ENCODE measurements at places on chromosomes 12 and 14.
A peak's percentile ranks its signal among the peaks of the same experiment; 100 is the strongest.

DNA sequence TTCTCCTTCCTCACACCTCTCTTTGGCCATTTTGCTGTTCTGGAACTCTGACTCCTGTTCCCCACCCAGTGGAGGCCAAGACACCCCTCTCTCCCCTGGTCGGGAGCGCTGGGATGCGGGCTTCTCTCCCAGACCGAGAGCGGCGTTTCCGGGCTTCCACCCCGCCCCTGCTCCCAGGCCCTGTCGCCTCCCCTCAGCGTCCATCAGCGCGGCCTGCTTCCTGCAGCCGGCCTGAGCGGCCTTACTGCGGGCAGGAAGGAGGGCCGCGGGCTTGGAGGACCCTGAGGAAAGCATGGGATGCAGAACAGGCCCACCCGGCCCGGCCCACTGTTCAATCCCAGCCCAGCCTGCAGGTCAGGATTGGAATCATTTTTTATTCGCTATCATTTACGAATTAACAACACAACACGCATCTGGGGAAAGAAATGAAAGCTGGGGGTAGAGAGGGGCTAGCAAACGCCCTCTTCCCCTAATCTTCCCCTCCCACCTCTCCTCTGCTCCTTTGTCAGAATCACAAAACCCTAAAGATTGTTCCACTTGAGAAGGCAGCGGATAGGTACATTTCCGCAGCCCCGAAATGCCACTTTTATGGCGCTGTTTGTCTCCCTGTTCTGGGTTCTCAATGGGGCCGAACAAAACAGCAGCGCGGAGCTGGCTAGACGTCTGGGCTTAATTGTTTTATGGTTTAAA lies 3.8 kb upstream of the HOXC8 start:
- H3K27me3 ChIP-seq = peaks cover 70% of the 10 kb centered on the region
- H3K4me3 ChIP-seq = no peak overlapping the region
- H3K36me3 ChIP-seq = no peaks in the 10 kb centered on the region
- H3K27ac ChIP-seq = no peak overlapping the region
- DNase-seq = peak; percentile 36
- peaks cover 28% of the 10 kb centered on the region for H3K4me1 ChIP-seq

GRCh38 chr14:105015242-105015641 lies 5.6 kb downstream of the CDCA4 start:
- no peak for DNase-seq
- H3K4me1 ChIP-seq = peaks cover 26% of the 10 kb centered on the region
- H3K4me3 ChIP-seq = no peak overlapping the region
- H3K27me3 ChIP-seq = no peaks in the 10 kb centered on the region
- peak overlapping the region; percentile 18 for H3K27ac ChIP-seq

DNA sequence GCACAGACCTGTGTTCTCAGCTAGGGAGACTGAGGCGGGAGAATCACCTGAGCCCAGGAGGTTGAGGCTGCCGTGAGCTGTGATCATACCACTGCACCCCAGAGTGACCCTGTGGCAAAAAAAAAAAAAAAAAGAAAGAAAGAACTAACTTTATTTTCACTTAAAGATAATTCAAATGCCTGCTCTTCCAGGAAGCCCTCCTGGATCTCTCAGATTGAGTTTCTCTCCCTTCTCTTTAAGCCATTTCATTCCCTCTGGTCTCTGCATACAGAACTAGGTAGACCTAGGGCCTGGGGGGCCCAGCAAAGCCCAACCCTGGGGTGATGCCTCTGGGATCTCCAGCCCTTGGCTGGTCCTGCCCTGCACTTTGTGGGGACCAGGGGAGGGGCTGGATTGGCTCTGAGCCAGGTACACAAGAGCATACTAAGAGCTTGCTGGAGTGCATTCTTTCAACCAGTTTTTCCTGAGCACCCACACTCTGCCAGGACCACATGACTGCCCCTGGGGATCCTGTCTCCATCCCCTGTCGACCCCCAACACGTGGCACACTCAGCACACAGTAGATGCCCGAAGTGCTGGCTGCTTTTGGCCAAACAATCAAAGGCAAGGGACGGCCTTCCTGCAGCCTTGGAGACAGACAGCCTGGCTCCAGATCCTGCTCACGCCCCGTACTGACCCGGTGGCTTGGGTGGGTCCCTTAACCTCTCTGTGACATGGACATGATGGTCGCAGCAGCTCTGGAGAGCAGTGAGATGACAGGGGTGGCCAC lies 52.7 kb downstream of the CYP46A1 start:
- no peak overlapping the region for H3K27ac ChIP-seq
- DNase-seq = no peak
- H3K4me1 ChIP-seq = no peaks in the 10 kb centered on the region
- no peaks in the 10 kb centered on the region for H3K27me3 ChIP-seq
- no peak overlapping the region for H3K4me3 ChIP-seq
- no peaks in the 10 kb centered on the region for H3K36me3 ChIP-seq

DNA sequence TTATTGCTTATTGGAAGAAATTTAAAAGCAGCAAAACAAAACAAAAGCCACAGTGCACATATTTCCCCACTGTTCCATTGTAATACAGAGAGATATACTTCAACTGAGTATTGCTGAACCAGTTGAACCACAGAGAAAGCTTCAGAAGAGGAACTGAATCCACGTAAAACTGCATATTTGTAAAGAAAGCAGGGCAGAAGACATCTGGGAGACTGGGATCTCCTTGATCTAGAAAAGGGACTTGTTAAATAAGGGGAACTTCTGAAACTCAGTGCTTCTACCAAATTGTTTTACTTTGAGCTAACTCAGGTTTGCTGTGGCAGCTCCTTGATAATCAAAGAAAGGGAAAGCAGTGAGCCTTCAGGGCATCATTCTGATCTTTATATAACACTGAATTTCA lies 411.1 kb upstream of the MDGA2 start:
- H3K4me3 ChIP-seq = no peak overlapping the region
- no peak overlapping the region for H3K27ac ChIP-seq
- DNase-seq = no peak
- H3K27me3 ChIP-seq = no peaks in the 10 kb centered on the region

DNA sequence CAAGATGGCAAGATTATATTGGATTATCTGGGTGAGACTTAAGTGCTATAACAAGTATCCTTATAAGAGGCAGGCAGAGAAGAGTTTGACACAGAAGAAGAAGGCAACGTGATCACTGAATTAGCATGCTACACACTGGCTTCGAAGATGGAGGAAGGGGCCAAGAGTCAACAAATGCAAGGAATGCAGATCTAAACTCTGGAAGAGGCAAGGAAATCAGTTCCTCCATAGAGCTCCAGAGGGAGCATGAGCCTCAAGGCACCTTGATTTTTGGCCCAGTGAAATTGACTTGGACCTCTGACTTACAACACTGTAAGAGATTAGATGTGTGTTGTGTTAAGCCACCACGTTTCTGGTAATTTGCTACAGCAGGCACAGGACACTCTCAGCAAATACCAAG lies 536.4 kb upstream of the SEL1L start:
- H3K4me1 ChIP-seq = no peaks in the 10 kb centered on the region
- DNase-seq = no peak
- no peak overlapping the region for H3K27ac ChIP-seq
- no peaks in the 10 kb centered on the region for H3K36me3 ChIP-seq

DNA sequence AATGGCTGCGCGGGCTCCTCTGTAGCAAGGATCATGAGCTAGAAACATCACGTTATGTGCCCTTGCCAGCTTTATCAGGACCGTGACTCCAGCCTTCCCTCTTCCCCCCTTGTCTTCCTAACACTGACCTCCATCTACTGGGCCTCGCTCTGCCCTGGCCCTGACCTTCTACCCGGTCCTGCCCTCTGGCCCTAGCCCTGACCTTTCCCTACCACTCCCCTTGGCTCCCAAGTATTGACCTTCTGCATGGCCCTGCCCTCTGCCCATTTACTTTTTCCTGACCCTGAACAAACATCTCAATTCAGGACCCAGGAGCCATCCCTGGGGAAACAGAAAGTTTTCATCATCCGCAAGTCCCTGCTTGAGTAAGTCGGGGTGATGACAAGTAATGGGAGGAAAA lies 2.0 kb downstream of the SOAT2 start:
- no peaks in the 10 kb centered on the region for H3K27me3 ChIP-seq
- DNase-seq = no peak
- no peak overlapping the region for H3K4me3 ChIP-seq

DNA sequence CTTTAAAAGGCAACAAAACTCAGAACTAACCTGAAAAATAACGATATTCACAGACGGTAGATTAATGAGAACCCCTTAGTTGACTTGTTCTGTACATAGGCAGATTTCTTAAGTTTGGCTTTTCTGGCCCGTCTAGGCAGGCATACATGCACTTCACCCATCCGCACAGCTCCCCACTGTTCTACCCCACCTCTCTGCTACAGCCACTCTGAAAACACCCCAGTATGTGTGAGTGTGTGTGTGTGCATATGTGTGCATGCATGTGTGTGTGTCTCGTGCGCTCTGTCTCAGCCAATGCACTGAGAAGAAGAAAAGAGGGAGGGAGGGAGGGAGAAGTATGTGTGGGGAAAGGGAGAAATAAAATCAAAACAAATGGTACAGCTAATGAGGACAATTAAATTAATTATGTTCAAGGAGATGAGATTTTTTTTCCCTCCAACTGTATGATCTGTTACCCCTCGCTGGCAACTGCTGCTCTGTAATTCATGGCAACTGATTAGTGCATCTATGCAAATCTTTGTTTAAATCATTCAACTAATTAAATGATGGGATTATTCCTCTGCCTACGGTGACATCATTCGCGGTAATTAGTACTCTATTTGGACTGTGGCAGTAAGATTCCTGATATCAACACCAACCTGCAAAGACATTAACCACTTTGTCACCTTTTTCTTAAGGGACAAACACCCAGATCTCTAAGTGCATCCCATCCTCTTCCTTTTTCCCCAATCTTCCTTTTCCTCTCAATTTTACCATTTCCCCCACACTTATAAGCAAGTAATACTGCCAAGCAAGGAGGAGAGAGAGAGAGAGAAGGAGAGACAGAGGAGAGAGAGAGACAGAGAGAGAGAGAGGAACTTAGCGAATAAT lies 2.2 kb upstream of the LMO3 start:
- H3K4me1 ChIP-seq = peaks cover 5% of the 10 kb centered on the region
- no peaks in the 10 kb centered on the region for H3K27me3 ChIP-seq
- H3K4me3 ChIP-seq = no peak overlapping the region
- DNase-seq = no peak
- H3K27ac ChIP-seq = no peak overlapping the region
- no peaks in the 10 kb centered on the region for H3K36me3 ChIP-seq

GRCh38 chr12:27504507-27504906 lies 19.5 kb upstream of the PPFIBP1 start:
- no peak overlapping the region for H3K4me3 ChIP-seq
- H3K27ac ChIP-seq = no peak overlapping the region
- no peaks in the 10 kb centered on the region for H3K4me1 ChIP-seq
- H3K36me3 ChIP-seq = no peaks in the 10 kb centered on the region

- no peak overlapping the region for H3K27ac ChIP-seq
- no peak for DNase-seq
- H3K4me3 ChIP-seq = peak overlapping the region; percentile 40
Observed at GRCh38 chr12:54378796-54379397, 5.6 kb downstream of the ZNF385A start.

DNA sequence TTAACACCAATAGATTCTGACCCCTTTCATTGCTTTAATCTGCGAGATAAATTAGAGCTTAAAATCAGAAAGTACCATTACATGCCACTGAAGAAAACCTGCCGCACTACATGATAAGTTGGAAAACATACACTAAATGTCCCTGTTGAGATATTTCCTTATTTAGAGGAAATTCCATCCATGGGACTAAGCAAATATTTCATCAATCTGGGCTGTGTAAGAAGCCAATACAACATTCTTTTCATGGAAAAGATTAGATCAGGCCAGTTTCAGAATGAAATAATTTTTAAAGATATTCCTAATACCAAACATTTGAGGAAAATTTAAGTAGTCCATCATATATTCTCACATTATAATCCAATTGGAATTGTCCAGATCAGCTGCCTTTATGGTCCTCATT lies 112.8 kb downstream of the LLPH start:
- H3K27ac ChIP-seq = no peak overlapping the region
- no peak for DNase-seq
- H3K4me3 ChIP-seq = no peak overlapping the region
- H3K36me3 ChIP-seq = no peaks in the 10 kb centered on the region

DNA sequence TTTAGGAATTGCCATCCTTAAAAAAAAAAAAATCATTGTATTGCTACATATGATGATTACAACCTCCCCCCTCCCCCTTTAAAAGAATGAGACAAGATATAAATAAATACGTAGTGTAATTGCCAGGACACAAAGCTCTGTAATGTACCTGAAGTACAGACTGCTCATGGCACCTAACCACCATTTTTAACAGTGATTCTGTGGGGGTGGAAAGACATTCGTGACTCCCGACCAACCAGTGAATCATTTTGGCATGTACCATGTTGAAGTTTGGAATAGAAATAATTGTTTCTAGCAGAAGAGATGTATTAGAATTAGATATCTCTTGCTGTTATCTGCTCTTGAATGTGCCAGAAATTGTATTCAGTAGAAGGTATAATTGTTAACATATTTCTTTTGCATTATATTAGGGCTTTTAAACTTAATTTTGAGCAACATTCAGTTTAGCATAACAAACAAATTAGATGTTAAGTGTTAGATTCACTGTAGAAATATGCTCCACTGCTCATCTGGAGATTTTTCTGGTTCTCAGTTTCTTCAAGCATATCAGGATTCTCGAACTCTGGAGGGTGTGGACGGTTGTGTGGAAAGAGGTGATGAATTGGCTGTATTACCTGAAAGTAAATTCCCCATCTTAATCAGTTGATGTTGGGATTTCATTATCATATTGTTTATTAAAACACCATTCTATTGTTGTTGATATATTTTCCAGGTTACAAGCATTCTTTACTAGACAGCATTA lies 31.1 kb downstream of the FRS2 start:
- H3K36me3 ChIP-seq = no peaks in the 10 kb centered on the region
- H3K27me3 ChIP-seq = no peaks in the 10 kb centered on the region
- H3K4me3 ChIP-seq = no peak overlapping the region
- H3K4me1 ChIP-seq = peaks cover 36% of the 10 kb centered on the region
- DNase-seq = no peak
- H3K27ac ChIP-seq = no peak overlapping the region

GRCh38 chr12:131085125-131085815 lies 131.6 kb downstream of the ADGRD1 start:
- no peak for DNase-seq
- H3K27ac ChIP-seq = no peak overlapping the region
- H3K4me1 ChIP-seq = no peaks in the 10 kb centered on the region
- H3K27me3 ChIP-seq = no peaks in the 10 kb centered on the region

GRCh38 chr12:44260581-44260980 lies 424.7 kb downstream of the TMEM117 start:
- H3K4me3 ChIP-seq = no peak overlapping the region
- H3K36me3 ChIP-seq = no peaks in the 10 kb centered on the region
- no peaks in the 10 kb centered on the region for H3K27me3 ChIP-seq
- H3K4me1 ChIP-seq = no peaks in the 10 kb centered on the region
- H3K27ac ChIP-seq = no peak overlapping the region
